ENCODE measurements at places on chromosomes 2 and 18. TPM values are rescaled to one million over a fixed set of nuclear protein-coding genes. Genes with fewer than 3 reads are reported as not detected.
A peak's percentile ranks its signal among the peaks of the same experiment; 100 is the strongest.

GRCh38 chr2:194559964-194560363 is 1097.1 kb upstream of the SLC39A10 start:
- no peak for DNase-seq

- DNase-seq = no peak
Observed at GRCh38 chr2:29113891-29114321, 1.3 kb upstream of the CLIP4 start.

- DNase-seq = no peak
Observed at GRCh38 chr18:57397440-57398132, 37.6 kb upstream of the ONECUT2 start.

DNA sequence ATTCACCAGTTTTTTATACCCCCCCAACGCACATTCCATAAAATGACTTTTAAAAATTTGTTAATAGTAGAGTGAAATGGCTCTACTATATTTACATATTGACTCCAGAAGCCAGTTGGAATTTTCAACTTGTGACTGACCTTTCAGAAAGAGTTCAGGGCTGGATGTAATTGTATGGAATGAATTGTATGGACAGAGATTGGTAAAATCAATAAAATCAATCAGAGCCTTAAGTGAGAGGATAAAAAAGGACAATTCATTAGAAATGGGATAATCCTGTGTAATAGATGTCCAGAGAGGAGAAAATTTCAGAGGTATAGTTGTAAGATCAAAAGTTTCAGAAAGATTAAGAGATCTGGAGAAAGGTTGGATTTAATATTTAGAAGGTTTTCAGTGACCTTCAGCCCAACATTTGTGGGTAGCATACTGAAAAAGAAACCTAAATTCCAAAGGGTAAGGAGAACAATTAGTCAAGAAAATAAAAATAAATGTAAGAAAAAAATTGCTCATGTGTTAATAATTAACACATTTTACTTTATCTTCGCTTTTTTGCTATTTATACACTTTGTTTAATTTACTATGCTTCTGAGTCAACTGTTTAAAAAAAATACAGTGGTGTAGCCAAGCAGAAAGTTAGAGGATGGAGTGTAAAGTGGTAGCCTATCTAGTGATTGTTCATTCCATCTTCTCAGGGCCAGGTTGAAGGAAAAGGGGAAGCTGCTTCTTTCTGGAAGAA is 385.4 kb upstream of the TMEFF2 start:
- DNase-seq = no peak

DNA sequence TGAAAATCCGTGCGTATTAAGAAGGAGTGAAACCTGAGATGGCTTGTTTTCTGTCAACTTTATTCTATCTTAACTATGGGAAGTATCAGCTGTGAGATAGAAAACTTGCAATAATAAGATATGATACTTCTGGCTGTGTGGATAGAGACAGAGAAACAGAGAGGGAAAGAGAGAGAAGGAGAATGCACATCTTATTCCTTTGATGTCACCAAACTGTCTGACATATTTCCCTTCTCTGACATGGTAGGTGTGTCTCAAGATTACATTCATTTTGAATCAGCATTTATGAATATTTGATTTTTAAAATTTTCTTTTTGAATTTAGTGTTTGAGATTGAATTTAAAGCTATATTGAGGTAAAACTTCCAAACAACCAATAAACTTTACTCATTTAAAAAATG is 69.4 kb downstream of the CDC42EP3 start:
- no peak for DNase-seq

GRCh38 chr2:240604291-240604938 is 17.9 kb downstream of the CAPN10 start:
- peak; percentile 90 for DNase-seq

- DNase-seq = peak; percentile 35
Observed at GRCh38 chr2:86235196-86235980, 36.1 kb downstream of the MRPL35 start.

EFHD1 gene
- 18.0 TPM for total RNA-seq

Measured in mesenteric fat pad (tissue), 1 donor.